ENCODE measurements at places on chromosomes 3 and 15.
A peak's percentile ranks its signal among the peaks of the same experiment; 100 is the strongest.

GRCh38 chr3:196706327-196706726 is 5.7 kb downstream of the CEP19 start:
- DNase-seq, result no peak

GRCh38 chr15:64746921-64747320 is 28.5 kb downstream of the RBPMS2 start:
- no peak for DNase-seq

- no peak for DNase-seq
Measured at GRCh38 chr3:35422836-35423601, 216.3 kb upstream of the ARPP21 start.

GRCh38 chr15:62087671-62088352 is 21.0 kb downstream of the C2CD4A start:
- peak; percentile 80 for DNase-seq

DNA sequence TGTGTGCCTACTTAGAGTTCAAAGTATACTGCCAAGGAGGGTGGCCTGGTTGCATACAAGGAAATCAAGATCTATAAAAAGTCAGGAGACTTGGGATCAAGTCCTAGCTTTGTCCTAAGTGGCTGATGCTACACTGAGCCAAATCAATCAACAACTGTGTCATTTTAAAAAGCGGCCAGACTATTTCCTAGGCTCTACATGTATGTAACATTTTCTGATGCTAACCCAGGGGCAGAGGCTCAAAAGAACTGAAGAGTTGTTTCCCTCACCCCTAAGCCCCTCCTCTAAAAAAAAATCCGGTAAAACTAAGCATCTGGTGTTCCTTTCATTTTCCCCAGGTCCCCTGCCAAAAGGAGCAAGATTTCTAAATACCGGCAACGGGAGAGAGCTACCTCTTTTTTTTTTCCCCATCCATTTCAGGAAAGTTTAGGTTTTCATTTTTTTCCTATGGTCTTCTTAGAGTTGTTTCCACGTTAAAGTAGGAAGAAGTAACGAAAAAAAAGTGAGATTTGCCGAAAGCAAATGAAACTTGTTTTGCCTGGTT is 18.8 kb upstream of the CHD2 start:
- DNase-seq, result no peak

DNA sequence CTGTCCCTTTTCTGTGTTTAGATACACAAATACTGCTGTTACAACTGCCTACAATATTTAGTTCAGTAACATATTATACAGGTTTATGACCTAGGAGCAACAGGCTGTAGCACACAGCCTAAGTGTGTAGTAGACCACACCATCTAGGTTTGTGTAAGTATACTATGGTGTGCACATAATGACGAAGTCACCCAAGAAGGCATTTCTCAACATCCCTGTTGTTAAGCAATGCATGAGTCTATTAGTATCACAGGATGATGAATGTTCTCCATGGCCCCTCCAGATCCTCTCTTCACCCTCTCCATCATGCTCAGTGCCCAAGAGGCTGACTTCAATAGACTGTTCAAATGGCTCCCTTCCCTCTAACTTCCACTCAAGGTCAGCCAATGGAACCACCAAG is 14.6 kb upstream of the SEC62 start:
- DNase-seq, result no peak

DNA sequence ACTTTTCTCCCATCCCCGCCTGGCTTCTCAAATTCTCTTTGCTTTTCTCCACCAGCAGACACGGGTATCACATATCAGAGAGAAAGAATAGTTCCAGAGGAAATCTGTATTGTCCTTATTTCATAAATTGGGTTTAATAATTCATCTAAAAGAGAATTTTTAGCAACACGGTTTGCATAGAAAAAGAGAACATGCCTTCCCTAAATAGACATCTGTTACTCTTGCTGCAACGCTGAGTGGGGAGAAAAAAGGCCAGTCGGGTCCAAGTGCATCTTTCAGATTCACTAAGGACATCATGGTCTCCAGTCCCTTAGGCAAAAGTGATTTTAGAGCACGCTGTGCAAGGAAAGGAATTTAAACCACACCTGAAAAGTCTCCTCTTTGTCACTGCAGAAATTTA is 201.3 kb downstream of the ABHD5 start:
- no peak for DNase-seq

GRCh38 chr3:49942651-49943050 is 2.7 kb downstream of the RBM6 start:
- no peak for DNase-seq

- no peak for DNase-seq
Measured at GRCh38 chr15:73569361-73569760, 63.8 kb downstream of the NPTN start.
